Activated CD8-positive, alpha-beta T cell treated with anti-CD3 and anti-CD28 coated beads, Interleukin-2, amount 10 ng/mL, durations not matched to agents 7 days and 5 days (primary cell): ENCODE measurements at places on chromosomes 12 and 14. TPM values are rescaled to one million over a fixed set of nuclear protein-coding genes. Genes with fewer than 3 reads are reported as not detected.
A peak's percentile ranks its signal among the peaks of the same experiment; 100 is the strongest.

The ACOT4 gene
- total RNA-seq = 1.2 TPM

The TC2N gene
- 119 TPM for total RNA-seq

The GPX2 gene
- total RNA-seq = not detected

The RPL41 gene
- 4,046 TPM for total RNA-seq

The TTC9 gene
- 13.9 TPM for total RNA-seq

The PCED1B gene
- 74.2 TPM for total RNA-seq

The KLRG1 gene
- 4.6 TPM for total RNA-seq

The KRT77 gene
- total RNA-seq = not detected

The CLEC1A gene
- not detected for total RNA-seq

The GNPNAT1 gene
- 14.9 TPM for total RNA-seq

The KERA gene
- not detected for total RNA-seq

The DCN gene
- not detected for total RNA-seq

The ALKBH2 gene
- 10.8 TPM for total RNA-seq

- H3K4me1 ChIP-seq = peaks cover 12% of the 10 kb centered on the region
- H3K4me3 ChIP-seq = no peak overlapping the region
- no peak overlapping the region for H3K27ac ChIP-seq
- no peak for DNase-seq
- peaks cover 16% of the 10 kb centered on the region for H3K36me3 ChIP-seq
- no peaks in the 10 kb centered on the region for H3K27me3 ChIP-seq
Observed at GRCh38 chr12:123984903-123985302, 11.9 kb downstream of the ZNF664 start.

GRCh38 chr12:50101663-50102062 is 2.1 kb upstream of the GPD1 start:
- H3K4me3 ChIP-seq = no peak overlapping the region
- no peak for DNase-seq
- H3K36me3 ChIP-seq = peaks cover 39% of the 10 kb centered on the region
- no peaks in the 10 kb centered on the region for H3K27me3 ChIP-seq

- H3K27me3 ChIP-seq = no peaks in the 10 kb centered on the region
- H3K4me1 ChIP-seq = peaks cover 3% of the 10 kb centered on the region
- H3K36me3 ChIP-seq = peaks cover 8% of the 10 kb centered on the region
- no peak overlapping the region for H3K4me3 ChIP-seq
- peak overlapping the region; percentile 1 for H3K27ac ChIP-seq
Observed at GRCh38 chr12:59736786-59737185, 141.0 kb downstream of the SLC16A7 start.

DNA sequence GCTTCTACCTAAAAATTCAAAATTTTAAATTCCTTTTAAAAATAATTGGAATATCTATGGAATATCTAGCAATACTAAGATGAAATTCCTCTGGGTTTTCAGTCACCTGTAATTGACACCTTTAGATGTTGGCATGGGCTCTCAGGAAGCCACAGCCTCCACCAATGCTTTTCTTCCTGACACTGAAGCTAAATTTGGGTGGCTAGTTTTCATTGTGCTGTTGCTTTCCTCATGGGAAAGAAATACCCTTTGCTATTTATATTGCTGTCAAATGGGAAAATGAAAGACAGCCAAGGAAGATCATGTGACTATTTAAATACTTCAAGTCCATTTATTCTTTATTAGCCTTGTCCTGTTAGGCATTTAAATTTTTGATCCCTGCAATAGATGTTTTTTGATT is 313.0 kb downstream of the NAV3 start:
- no peak for DNase-seq
- H3K4me3 ChIP-seq = no peak overlapping the region
- H3K36me3 ChIP-seq = no peaks in the 10 kb centered on the region
- no peaks in the 10 kb centered on the region for H3K4me1 ChIP-seq
- H3K27ac ChIP-seq = no peak overlapping the region

GRCh38 chr12:11765421-11765816 is 115.9 kb downstream of the ETV6 start:
- peak overlapping the region; percentile 73 for H3K27ac ChIP-seq
- no peaks in the 10 kb centered on the region for H3K27me3 ChIP-seq
- H3K36me3 ChIP-seq = peaks cover 17% of the 10 kb centered on the region
- peak overlapping the region; percentile 39 for H3K4me3 ChIP-seq
- DNase-seq = no peak
- H3K4me1 ChIP-seq = peaks cover 61% of the 10 kb centered on the region

DNA sequence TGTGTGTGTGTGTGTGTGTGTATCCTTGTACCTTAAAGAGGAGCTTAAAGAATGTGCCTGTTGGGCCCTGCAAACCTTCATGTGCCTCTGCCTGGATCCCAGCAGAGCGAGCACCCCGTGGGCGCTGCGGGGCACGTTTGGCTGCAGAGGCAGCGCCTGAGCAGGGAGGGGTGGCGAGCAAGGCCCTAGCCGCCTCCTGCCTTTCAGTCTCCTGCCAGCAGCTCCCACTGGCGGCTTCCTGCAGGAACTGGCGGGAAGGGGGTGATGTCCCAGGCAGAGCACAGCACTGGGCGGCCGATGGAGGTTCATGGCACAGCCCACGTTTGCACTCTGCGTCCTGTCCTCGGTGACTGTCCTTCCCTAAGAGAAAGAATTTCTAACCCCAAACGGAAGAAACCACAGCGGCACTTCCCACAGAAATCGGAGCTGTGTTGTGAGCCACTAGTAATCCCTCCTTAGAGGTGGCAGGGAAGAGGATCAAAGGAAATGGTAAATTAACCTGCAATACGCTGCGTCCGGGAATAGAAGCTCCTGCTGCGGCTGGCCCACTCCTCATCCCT is 19.8 kb downstream of the ZBTB42 start:
- H3K27me3 ChIP-seq = peaks cover 16% of the 10 kb centered on the region
- DNase-seq = peak; percentile 13
- no peak overlapping the region for H3K4me3 ChIP-seq
- H3K4me1 ChIP-seq = peaks cover 8% of the 10 kb centered on the region
- H3K36me3 ChIP-seq = no peaks in the 10 kb centered on the region
- no peak overlapping the region for H3K27ac ChIP-seq

- no peaks in the 10 kb centered on the region for H3K27me3 ChIP-seq
- no peak overlapping the region for H3K27ac ChIP-seq
- no peaks in the 10 kb centered on the region for H3K4me1 ChIP-seq
- no peak for DNase-seq
- no peak overlapping the region for H3K4me3 ChIP-seq
Observed at GRCh38 chr12:100951756-100952155, 157.2 kb downstream of the ANO4 start.

GRCh38 chr12:50734409-50735263 is 29.3 kb upstream of the ATF1 start:
- no peaks in the 10 kb centered on the region for H3K27me3 ChIP-seq
- no peaks in the 10 kb centered on the region for H3K4me1 ChIP-seq
- H3K36me3 ChIP-seq = peaks cover 34% of the 10 kb centered on the region
- no peak overlapping the region for H3K4me3 ChIP-seq
- H3K27ac ChIP-seq = no peak overlapping the region

DNA sequence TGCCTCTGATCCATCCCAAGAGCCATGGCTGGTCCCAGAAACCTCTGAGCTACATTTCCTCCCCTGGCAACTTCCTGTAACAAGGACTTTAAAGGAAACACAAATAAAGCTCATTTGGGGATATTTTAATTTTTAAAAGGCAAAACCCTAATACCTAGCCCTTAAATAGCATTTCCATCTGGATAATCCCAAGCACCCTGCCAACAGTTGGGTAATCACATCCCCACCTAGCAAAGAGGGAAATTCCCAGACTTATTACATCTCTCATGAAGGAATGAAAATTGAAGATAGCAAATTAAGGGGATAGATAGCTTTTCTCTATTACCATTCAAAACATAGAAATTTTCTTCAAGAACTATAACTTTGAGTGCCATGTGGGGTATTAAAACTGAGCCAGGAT is 213.7 kb upstream of the BMP4 start:
- peaks cover 28% of the 10 kb centered on the region for H3K27me3 ChIP-seq
- DNase-seq = no peak
- no peak overlapping the region for H3K4me3 ChIP-seq

GRCh38 chr12:11870041-11870451 is 200.7 kb upstream of the BCL2L14 start:
- H3K4me3 ChIP-seq = no peak overlapping the region
- no peak for DNase-seq
- peaks cover 1% of the 10 kb centered on the region for H3K4me1 ChIP-seq

DNA sequence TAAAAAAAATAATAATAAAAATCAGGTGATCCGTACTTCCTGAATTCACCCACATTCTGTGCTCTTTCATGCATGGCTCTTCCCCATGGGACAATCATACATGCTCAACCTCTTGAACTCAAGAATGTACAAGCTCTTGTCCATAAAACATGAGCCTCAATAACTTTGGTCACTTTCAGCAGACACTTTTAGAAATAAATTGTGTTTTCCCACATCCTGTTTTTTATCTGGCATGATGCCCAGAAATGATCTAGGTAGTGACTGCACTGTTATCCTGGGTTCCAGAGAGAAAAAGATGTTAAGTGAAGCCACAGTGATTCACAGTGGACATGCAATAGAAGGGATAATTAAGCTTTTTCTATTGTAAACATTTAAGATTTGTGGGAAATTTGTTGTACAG is 537.6 kb upstream of the TMEM132C start:
- no peaks in the 10 kb centered on the region for H3K4me1 ChIP-seq
- H3K4me3 ChIP-seq = no peak overlapping the region
- H3K27me3 ChIP-seq = no peaks in the 10 kb centered on the region
- H3K36me3 ChIP-seq = no peaks in the 10 kb centered on the region

DNA sequence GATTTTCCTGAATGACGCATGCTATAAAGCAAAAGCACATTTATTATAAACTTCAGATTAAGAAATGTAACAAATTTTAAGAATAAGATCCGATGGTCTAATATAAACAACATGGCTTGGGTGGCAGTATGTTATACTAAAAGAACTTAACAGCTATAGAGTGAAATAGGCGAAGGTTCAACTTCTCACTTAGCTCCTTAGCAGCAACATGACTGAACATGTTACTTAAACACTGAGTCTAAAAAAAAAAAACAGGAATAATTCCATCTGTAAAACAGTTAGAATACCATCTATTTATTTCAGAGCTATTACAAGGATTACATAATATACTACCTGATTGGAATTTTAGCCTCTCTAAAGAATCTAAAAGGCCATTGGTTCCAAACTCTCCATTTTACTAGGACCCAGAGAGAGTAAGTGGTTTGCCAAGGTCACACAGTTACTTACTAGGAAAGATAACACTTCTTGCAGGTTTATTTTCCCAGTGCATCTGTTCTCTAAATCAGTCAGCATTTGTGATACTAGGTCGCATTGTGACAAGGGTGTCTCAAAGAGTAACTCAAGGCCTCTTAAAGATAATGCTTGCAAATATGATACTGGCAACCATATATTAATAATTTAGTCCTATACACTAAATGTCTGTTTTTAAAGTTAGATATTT is 14.8 kb downstream of the OSBPL8 start:
- H3K4me1 ChIP-seq = peaks cover 61% of the 10 kb centered on the region
- H3K4me3 ChIP-seq = no peak overlapping the region
- DNase-seq = no peak
- peaks cover 10% of the 10 kb centered on the region for H3K36me3 ChIP-seq

GRCh38 chr12:131135311-131135785 is 181.6 kb downstream of the ADGRD1 start:
- no peaks in the 10 kb centered on the region for H3K36me3 ChIP-seq
- no peaks in the 10 kb centered on the region for H3K4me1 ChIP-seq
- no peaks in the 10 kb centered on the region for H3K27me3 ChIP-seq

GRCh38 chr14:96592591-96593386 is 90.6 kb downstream of the PAPOLA start:
- peaks cover 27% of the 10 kb centered on the region for H3K4me1 ChIP-seq
- peak; percentile 72 for DNase-seq
- H3K27ac ChIP-seq = no peak overlapping the region
- peaks cover 23% of the 10 kb centered on the region for H3K27me3 ChIP-seq

DNA sequence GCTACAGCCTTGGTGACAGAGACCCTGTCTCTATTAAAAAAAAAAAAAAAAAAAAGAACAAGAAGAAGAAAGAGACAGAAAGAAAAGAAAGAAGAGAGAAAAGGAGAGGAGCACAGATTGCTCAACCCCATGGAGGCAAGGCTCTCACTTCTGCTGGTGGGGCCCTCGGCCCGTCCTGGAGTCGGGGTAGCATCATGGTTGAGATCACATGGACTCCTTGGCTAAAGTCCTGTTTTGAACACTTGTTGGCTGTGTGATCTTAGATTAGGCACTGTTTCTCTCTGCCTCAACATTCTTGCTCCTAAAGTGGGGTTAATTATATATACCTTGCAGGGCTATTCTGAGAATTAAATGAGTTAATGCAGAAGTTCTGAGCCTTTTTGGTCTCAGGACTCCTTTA is 207.7 kb downstream of the CACNA1C start:
- H3K4me3 ChIP-seq = no peak overlapping the region
- DNase-seq = no peak
- H3K27me3 ChIP-seq = peaks cover 3% of the 10 kb centered on the region
- H3K4me1 ChIP-seq = peaks cover 6% of the 10 kb centered on the region
- H3K36me3 ChIP-seq = no peaks in the 10 kb centered on the region

GRCh38 chr14:93160353-93160801 is 24.3 kb downstream of the MOAP1 start:
- H3K4me1 ChIP-seq = no peaks in the 10 kb centered on the region
- peak; percentile 40 for DNase-seq
- peaks cover 2% of the 10 kb centered on the region for H3K27me3 ChIP-seq
- H3K4me3 ChIP-seq = no peak overlapping the region
- no peaks in the 10 kb centered on the region for H3K36me3 ChIP-seq

GRCh38 chr14:58479975-58480374 is 52.5 kb downstream of the KIAA0586 start:
- peaks cover 8% of the 10 kb centered on the region for H3K36me3 ChIP-seq
- no peak for DNase-seq
- H3K4me1 ChIP-seq = peaks cover 5% of the 10 kb centered on the region
- H3K4me3 ChIP-seq = no peak overlapping the region

GRCh38 chr14:77224212-77224611 is 42.6 kb downstream of the TMEM63C start:
- H3K4me1 ChIP-seq = no peaks in the 10 kb centered on the region
- no peak overlapping the region for H3K4me3 ChIP-seq
- H3K36me3 ChIP-seq = no peaks in the 10 kb centered on the region
- H3K27ac ChIP-seq = no peak overlapping the region

DNA sequence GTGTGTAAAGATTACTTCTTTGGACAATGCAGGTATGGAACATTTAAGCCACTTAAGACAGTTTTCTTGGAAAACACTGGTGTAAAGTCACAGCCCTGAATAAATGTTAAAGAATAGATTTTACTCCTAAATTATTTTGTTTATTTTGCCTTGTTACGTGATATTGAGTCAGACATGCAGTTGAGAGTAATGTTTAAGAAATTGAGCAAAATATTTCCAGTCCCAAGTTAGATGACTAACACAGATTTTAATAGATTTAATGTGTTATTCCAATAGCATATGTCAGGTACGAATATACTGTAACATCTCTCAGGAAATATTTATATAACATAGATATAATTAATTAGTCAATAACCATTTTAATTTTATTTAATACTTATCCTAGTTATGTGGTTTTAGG is 1361.7 kb downstream of the FSCB start:
- H3K36me3 ChIP-seq = no peaks in the 10 kb centered on the region
- no peak for DNase-seq
- no peak overlapping the region for H3K4me3 ChIP-seq
